Psoas muscle (tissue), 8 donors: ENCODE measurements at places on chromosomes 4 and X. TPM values are rescaled to one million over a fixed set of nuclear protein-coding genes. Genes with fewer than 3 reads are reported as not detected.

DNA sequence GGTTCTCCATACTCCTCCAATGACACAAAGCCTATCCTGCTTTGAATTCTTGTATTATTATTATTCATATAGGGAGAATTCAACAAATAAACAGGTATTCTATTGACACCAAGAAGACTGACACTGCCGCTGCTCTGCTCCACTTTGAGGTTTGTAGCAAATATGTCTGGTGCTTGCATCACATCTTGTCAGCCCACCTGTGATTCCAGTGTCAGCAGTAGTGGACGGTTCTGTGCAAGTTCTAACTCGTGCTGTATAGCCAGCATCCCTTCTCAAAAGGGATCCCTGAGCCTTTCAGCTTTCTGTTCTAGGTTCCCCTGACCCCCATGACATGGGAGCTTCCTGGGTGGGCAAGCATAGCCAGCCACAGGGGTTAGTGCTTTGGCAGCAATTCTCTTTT, 296.0 kb upstream of the FTHL17 start:
- no peak for DNase-seq

Gene SLC9B1
- not detected for total RNA-seq

- DNase-seq, result no peak
These were observed 108.3 kb downstream of the DCTD start for GRCh38 chr4:182808673-182809416.

DNA sequence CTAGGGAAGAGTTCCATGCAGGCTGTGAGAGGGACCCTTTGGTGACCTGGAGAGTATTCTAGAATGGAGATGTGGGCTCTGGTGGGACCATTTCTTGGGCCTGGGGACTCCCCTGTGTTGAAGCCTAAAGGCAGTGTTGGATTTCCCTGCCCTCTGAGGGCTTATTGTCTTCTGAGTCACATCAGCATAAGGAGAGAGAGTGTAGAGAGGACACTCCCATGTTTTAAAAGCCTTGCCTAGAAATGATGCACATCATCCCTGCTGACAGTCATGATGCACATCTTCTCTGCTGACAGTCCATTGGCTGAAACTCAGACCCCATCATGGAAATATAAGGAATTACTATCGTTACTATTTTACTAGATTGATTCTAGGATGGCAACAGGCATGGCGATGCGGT, 51.9 kb downstream of the FAM114A1 start:
- DNase-seq, result no peak

Gene ARMCX2
- 12.9 TPM for total RNA-seq

GRCh38 chrX:33987458-33987857, 144.7 kb downstream of the FAM47A start:
- DNase-seq, result no peak

Gene CYTL1
- 0.34 TPM for total RNA-seq

GRCh38 chr4:7687796-7688195, 251.9 kb downstream of the AFAP1 start:
- DNase-seq, result peak; percentile 8

- peak; percentile 40 for DNase-seq
These were observed 22.7 kb downstream of the MAP9 start for GRCh38 chr4:155353923-155354540.

DNA sequence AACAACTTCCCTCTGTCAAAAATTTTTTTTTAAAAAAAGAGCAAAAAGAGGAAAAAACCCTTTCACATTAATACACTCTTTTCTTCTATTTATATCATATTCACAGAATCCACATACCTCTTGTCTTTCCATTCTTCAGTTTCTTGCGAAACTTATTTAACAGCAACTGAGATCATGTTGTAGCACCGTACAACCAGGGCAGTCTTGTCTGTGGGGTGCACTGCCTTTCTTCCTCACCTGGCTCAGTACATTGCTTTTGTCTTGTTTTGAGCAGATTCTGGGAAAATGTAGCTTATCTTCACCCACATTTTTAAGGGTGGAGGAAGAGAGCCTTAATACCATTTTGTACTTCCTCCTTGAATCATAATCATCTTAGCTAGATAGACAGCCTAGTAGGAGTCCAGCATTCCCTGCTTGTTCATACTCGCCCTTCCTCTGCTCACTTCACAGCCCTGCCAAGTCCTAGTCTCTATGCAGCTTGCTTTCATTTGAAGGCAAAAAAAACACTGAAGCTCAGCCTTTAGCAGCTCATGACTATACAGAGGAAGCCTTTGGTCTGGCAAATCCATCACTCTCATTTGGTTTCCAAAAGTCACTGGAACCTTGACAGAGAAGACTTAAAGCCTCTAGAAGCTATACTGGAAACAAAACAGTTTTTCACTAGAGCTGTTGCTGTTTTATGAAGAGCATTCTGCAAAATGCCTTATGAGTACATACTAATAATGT, 140.6 kb upstream of the BANK1 start:
- DNase-seq, result no peak

GRCh38 chr4:159563257-159563656, 460.4 kb downstream of the RAPGEF2 start:
- DNase-seq, result no peak

Gene FUNDC1
- total RNA-seq, result 6.2 TPM

Gene RASSF6
- total RNA-seq, result not detected

DNA sequence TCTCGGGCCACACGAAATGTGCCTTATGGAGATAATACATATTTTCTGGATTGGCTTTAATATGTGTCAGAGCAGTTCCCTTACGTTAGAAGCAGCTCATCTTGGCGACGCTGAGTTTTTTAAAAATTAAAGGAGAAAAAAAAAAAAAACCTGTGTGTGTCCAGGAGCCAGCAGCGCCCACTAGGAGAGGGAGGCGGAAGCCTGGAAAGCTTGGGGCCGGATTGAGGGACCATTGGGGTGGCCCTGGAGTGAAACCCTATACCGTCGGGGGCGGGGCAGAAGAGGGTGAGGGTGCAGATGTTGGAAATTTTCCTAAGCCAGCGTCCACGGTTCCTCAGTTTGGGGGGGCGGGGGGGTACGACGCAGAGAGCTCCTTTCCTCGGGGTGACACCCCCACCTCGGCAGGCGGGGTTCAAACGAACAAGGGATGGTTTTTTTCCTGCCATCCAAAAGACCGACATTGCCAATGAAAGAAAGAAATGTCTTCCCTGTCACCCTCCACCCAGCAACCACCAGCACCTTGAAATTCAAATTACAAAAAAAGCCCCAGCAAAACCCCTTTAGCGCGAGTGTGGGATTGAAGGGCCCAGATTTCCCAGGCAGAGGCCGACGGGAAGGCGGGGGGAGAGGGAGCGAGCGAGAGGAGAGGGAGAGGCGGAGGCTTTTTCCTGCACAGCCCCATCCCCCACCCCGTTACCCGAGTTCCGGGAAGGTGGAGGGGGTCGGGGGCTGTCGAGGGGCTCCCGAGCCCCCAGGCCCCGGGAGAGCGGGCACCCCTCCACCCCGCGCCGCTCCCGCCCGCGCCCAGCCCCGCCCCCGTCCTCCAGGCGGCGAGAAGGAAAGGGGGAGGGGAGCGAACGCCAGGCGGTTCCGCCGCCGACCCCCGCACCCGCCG, 859 bp downstream of the SMARCA1 start:
- peak; percentile 68 for DNase-seq

DNA sequence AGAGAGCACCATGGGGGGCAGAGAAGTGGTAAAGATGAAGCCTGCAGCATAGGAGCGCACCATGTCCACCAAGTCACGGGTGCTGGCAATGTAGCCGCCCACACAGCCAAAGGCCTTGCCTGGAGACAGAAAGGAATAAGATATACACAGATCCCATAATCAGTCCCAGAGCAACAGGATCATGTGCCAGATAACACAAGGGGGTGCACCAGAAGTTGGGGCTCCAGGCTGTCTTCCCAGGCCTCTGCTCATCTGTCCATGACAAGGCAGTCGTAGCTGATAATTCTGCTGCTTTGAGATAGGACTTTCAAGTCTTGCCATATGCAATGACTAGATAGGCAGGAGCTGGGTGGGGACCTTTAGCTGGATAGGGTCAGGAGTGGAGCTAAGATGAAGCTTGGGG, 14.7 kb downstream of the APEX2 start:
- DNase-seq, result no peak

Gene BEND4
- 0.02 TPM for total RNA-seq

DNA sequence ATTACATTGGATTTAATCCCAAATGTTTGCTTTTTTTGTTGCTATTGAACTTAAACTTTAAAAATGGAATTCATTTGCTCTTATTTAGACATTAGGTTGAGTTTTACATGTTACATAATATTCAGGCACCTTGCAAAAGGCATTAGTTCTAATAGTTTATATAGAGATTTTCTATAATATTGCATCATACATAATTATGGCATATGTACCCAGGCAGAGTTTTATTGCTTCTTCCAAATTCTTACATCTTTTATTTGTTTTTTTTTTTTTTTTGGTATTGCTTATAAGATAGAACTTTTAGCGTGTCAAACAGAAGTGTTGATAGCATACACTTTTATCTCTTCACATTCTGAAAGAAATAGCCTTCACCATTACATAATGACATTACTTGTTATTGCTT, 487.7 kb downstream of the GABRG1 start:
- DNase-seq, result no peak

DNA sequence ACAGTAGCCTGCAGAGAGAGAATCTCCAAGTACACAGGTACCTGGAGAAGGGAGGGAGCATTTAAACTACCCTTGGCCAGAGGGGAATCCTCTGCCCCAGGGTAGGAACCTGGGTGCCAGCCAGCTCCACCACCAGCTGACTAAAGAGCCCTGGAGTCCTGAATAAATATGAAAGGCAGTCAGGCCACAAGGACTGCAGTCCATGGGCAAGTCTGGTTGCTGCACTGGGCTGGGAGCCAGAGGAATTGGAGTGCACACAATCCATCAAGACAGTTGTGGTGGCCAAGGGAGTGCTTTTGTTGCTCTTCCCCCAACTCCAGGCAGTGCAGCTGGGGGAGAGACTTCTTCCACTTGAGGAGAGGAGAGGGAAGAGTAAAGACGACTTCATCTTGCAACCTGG, 172.5 kb downstream of the HNRNPD start:
- DNase-seq, result no peak

GRCh38 chr4:48262926-48263325, 6.7 kb downstream of the TEC start:
- DNase-seq, result no peak

GRCh38 chr4:181416966-181417365, 826.2 kb upstream of the TENM3 start:
- DNase-seq, result no peak

GRCh38 chr4:17260166-17260907, 251.6 kb downstream of the QDPR start:
- no peak for DNase-seq

- no peak for DNase-seq
These were observed 333.0 kb downstream of the NR3C2 start for GRCh38 chr4:148109216-148109615.

GRCh38 chr4:127251423-127251822, 381.3 kb upstream of the INTU start:
- no peak for DNase-seq

Gene DCLK2
- total RNA-seq, result 1.7 TPM

DNA sequence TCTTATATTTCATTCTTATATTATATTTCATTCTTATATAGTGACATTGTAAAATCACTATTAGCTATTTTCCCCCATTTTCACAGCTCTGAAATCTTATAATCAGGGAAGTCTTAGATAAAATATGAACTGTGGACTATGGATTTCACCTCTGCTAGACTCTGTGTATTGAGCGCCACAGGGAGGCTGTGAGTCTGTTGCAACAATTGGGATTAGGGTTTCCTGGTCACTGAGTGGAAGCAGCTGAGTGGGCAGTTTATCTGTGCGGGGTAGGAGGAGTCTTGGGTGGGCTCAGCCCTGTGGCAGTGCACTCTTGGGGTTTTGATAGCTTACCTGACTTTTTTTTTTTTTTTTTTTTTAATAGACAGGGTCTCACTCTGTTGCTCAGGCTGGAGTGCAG, 249.5 kb downstream of the PTTG2 start:
- DNase-seq, result no peak

Gene TIGD4
- not detected for total RNA-seq

Gene DIPK2B
- 14.9 TPM for total RNA-seq

Gene SEL1L3
- total RNA-seq, result 4.3 TPM

GRCh38 chrX:68721546-68721945, 74.1 kb downstream of the STARD8 start:
- no peak for DNase-seq

GRCh38 chrX:135345107-135345589, 35.9 kb downstream of the ETDC start:
- peak; percentile 42 for DNase-seq

DNA sequence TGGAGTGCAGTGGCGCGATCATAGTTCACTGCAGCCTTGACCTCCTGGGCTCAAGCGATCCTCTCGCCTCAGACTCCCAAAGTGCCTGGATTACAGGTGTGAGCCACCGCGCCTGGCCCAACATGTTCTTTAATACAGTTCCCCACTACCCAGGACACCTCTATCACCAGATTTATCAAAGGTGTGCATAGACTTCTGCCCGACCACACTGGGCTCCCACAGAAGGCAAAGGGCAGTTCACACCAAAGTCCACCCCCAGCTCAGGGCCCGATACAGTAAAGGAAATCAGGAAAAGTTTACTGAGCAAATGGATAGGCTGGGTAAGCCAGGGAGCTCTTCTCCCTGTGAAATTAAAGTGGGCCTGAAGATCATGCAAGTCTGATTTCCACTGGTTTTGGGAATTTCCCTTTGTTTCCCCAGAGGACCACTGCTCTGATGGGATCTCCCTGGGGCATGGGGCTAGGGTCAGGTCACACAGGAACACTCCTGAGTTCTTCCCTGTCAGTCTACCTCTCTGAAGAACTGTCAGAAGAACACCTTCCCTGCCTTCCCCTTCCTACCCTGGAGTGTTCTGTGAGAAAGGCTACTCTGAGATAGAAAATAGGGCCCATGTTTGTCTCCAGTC, 17.7 kb upstream of the PIM2 start:
- no peak for DNase-seq

GRCh38 chr4:7822137-7822505, 117.5 kb downstream of the AFAP1 start:
- no peak for DNase-seq

DNA sequence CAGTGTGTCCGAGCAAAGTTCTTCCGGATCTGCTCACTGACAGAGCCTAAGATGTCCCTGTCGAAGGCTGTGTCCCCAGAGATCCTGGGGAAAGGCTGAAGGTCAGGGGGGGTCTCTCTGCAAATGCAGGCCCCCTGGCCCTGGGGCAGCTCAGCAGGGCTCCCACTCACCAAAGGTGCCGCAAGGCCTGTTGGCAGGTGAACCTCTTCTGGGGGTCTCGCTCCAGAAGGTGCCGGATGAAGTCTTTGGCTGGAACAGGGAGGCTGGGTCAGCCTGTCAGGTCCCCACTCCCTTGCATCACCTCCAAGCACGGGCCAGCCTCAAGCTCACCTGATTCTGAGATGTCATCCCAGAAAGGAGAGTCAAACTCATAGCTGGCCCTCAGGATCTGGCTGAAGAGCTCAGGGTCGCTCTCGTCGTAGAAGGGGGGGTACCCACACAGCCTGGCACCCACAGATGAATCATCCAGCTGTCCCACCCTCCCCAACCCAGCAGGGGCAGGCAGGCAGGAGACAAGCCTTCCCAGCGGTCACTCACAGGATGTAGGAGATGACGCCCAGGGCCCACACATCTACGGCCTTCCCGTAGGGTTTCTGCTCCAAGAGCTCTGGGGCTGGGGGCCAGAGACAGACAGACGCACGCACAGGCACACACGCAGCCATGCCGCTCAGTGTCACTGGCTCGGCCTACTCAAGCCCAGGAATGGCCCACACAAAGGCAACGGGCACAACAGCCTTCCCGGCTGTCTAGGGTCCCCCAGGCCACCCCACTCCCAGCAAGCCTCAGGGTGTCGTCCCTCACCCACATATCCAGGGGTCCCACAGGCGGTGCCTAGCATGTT, 2.6 kb downstream of the PNCK start:
- DNase-seq, result no peak
